ENCODE measurements at places on chromosomes 4 and X.

DNA sequence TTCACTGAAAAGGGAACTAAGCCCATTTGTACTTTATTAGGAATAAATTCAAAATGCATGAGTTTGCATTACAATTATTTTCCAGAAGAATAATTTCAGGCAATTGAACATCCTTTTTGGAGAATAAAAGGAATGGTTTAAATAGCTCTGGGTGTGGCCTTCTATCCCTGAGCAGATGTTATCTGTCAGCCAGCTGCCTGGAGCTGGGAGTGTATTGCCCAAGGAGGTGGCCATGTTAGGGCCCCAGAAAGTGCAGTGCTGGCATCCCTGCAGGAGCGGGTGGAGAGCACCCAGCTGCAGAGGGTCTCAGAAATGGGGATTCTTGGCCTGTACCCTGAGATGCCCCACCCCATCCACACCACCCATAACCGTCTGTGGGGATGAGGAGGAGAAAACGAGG, 21.6 kb upstream of the VEGFD start:
- DNase-seq = no peak

DNA sequence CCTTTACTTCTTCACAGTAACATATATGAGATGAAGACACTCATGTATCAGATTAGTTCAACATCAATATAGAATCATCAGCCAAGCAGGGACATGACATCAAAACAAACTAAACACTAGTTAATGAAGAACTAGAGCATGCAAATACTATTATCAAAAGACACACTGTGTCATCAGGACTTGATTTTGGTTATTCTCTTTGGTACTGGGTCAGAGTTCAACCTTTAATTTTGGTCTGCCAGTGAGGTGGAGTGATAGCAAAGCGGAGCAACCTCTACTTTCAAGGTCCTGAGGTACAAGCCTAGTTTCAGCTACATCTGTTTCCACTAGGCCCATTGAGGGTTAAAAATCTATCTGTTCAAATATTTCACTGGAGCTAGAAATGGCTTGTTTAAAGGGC, 70.5 kb downstream of the TEX13A start:
- no peak for DNase-seq

DNA sequence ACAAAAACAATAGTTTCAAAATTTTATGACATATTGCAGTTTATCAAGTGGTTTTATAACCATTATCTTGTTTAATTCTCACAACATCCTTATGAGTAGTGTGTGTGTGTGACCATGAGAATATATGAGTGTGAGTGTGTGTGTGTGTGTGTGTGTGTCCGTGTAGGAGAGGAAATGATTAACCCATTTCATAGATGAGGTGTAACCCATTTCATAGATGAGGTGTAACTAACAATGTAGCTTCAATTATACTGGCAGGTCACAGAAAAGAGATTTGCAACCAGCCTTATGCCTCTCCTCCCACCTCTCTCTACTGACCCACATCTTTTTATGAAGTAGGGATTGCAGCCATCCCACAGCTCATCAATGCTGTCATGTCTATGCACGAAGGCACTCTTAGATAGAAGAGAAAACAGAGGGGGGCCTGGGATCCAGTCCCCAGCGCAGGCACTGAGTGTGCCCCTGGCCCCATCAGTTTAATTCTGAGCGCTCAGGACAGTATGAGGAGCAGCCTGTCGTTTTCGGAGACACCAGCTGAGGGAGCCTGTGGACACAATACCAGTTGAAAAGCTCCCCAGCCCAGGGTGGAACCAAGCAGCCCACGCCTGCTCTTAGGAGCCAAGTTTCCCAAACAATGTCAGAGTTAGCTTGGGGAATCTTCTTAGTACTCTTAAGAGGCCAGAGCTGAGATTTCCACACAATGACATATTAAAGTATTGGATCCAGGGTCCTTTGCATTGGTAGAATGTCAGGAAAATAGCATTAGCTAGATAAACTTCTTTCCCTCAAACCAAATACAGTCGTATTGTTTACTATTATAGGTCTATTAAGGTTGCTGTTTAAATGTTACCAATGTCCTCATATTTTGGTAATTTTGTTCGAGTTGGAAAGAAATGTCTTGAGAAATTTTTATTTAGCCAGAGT, 88.6 kb downstream of the PALLD start:
- peak; percentile 47 for DNase-seq

DNA sequence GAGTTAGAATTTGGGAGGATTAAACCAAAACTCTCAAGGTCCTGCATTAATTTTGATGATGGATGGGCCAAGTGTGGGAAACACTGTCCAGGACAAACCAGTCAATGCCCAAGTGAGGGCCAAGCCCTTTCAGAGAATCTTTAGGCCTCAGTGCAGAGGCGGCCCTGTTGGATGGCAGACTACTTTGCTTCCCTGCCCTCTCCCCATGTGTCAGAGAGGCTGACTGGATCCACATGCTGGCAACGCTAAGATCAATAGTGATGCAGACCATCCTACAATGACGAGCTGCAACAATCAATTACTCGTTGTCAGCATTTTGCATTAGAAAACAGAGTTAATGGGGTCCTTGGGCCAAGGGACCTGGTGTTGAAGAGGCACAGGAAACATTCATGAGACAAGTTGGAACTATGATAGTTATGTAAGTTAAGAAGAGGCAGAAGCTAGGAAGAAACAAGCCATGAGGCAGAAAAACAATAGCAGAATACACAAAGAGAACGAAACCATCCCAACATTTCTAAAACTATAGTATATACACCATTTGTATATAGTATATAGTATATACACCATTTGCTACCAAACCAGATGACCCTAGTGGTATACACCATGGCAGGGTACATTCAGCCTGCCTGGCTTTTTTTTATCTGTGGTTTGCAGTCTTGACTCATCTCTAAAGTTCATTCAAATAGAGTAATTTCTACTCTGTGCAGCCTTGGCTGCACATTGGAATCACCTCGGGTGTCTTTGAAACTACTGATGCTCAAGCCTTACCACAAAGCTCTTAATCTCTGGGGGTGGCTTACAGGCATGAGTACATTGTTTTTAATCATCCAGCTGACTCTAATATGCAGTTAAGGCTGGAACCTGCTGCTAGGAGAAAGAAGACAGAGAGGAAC, 147.7 kb upstream of the GYPA start:
- DNase-seq = no peak

- DNase-seq = no peak
Measured at GRCh38 chrX:70421618-70422017, 1.5 kb upstream of the GDPD2 start.

- no peak for DNase-seq
Measured at GRCh38 chr4:10212400-10212799, 95.8 kb upstream of the WDR1 start.

GRCh38 chr4:127048376-127049044, 584.2 kb upstream of the INTU start:
- DNase-seq = no peak

DNA sequence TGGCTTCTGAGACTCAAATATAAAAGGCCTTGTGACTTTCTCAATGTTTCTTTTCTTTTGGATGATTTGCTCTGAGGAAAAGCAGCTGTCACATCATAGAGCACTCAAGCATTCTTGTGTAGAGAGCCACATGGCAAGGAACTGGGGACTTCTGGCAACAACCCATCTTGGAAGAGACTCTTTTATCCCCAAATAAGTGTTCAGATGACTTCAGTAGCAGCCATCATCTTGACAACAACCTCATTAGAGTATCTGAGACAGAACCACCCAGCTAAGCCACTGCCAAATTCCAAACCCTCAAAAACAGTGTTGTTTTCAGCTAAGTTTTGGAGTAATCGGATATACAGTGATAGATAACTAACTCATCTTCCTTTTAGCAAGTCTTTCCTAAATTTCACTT, 1431.7 kb upstream of the IGFBP7 start:
- no peak for DNase-seq

DNA sequence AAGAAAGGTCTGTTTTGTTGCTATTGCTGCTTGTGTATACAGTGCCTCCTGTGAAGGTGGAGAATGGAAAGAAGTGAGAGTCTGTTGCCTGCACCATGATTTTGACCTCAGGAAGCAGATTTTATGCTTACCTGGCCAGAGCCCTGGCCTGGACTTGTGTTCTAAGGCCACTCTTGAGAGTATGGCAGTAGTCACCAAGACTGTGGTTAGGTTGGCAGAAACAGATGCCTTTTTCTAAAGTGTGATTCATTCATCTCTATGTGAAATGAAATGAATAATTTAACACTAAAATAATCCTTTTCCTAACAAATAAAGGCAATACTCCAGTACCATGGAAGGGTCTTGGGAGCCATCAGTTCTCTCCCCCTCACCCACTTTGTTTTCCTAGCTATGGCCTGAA, 161.8 kb downstream of the DCLK2 start:
- DNase-seq = no peak

GRCh38 chr4:83115656-83116285, 1.2 kb upstream of the PLAC8 start:
- DNase-seq = no peak

GRCh38 chrX:104806346-104806745, 240.3 kb downstream of the IL1RAPL2 start:
- DNase-seq = no peak

- DNase-seq = peak; percentile 70
Measured at GRCh38 chr4:153643406-153644383, 40.4 kb upstream of the TLR2 start.

GRCh38 chr4:125677665-125678307, 363.0 kb downstream of the FAT4 start:
- DNase-seq = no peak

DNA sequence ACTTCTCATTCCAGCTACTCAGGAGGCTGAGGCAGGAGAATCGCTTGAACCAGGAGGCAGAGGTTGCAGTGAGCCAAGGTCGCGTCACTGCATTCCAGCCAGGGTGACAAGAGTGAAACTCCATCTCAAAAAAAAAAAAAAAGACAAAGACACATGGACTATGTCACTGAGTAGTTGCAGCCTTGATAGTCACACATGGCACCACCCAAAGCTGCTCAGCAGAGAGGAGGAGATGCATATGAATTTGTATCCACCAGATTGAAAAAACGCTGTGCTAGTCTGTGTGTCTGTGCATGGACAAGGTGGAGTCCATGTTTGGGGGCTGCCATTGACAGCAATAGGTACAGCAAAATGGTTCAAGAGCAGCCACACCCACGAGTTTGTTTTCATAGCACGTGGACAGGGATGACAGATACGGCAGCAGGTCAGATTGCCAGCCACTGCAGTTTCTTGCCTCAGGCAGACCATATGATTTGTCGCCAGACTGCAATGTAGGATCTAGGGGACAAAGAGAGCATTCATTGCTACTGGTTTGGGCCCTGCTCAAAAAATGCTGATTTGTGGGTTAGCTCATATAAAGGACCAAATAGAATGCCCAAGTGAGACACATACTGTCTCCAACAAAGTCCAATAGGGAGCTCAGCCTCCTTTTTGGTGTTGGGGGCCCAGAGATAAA, 89.9 kb downstream of the CEP135 start:
- DNase-seq = no peak

DNA sequence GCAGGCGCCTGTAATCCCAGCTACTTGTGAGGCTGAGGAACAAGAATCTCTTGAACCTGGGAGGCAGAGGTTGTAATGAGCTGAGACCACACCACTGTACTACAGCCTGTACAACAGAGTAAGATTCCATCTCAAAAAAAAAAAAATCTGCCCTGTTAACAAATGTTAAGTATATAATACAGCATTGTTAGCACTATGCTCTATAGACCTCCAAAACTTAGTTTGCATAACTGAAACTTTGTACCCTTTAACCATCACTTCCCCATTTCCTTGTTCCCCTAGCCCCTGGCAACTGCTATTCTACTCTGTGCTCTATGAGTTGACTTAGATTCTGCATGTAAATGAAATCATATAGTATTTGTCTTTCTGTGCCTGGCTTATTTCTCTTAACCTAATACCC, 76.7 kb downstream of the TAB3 start:
- DNase-seq = peak; percentile 24

DNA sequence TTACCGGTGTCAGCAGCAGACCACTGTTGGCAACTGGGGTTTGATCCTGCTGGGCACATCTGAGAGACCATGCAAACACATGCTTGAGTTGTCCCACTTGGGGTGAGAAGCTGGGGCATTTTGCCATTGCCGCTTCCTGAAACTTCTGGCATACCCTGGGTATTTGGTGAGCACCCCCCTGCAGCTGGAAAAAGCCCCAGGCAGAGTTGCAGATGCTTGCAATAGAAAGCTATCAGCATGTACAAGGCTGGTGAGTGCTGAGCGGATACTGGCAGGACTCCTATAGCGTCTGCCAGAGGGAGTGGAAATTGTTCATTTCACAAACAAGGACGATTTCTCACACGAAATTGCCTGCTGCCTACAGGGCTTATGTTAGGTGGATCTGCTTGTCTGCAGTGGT, 32.3 kb downstream of the SUPT20HL1 start:
- DNase-seq = no peak

DNA sequence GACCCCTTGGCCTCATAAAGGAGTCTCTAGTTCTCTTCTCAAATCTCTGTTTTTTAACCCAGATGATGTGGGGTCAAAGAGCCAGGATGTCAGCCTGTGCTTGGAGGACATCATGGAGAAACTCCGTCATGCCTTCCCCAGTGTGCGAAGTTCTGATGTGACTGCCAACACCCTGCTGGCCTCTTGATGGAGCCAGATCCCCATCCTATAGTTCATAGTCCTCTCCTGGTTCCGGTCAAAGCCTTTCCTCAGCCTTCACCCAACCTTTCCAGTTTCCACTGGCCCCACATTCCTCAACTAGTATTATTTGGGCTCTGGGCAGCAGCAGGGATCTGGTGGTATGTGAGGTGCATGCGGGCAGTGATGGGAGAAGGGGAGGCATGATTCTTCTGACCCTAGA, 30.7 kb downstream of the TAF7L start:
- DNase-seq = peak; percentile 15

DNA sequence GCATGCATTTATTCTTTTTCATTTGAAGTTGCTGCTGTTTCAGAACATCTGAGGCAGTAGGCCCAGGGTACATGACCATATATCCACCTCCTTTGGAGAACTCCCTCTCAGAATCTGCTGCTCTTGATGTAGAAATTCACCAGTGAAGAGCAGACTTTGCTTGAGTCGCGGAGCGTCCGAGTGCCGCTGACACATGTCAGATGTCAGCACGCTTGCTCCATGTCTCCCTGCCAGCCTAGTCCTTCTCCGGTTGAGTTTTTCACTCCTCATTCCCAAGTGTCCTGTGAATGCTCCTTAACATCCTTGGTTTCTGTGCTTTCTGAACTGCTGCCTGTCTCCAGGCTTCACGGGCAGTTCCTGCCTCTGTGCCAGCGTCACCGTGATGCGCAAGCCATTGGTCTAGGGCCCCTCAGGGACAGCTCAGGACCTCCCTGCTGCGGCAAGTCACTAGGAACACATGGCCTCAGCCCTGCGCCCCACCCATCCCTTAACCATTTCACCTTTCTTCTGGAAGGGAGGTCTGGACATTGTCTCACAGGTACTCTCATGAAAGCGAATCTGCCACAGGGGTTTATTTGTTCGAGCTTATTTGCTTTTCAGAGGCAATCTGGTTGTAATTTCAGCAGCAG, 93.1 kb upstream of the RBPJ start:
- no peak for DNase-seq

GRCh38 chr4:90842960-90843359, 715.8 kb downstream of the CCSER1 start:
- no peak for DNase-seq
